GM04503 (cell line): ENCODE measurements at places on chromosomes 16 and 17.

DNA sequence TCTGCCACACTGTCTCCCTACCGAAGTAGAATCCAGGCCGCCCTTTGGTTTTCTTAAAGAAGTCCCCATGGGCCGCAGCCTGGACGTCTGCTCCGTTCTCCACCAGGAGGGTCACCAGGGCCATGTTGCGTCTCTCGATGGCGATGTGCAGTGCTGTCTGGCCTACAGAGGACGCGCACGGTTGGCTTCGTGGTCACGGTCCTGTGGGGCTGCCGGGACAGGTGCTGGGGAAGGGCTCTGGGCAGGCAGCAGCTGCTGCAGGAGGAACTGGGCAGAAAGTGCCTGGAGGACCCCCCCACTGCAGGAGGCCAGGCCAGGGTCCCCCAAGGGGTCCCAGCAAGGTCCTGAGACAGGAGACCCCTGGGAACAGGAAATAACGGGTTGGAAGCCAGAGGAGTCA, 19.0 kb downstream of the TRPV1 start:
- DNase-seq: no peak

DNA sequence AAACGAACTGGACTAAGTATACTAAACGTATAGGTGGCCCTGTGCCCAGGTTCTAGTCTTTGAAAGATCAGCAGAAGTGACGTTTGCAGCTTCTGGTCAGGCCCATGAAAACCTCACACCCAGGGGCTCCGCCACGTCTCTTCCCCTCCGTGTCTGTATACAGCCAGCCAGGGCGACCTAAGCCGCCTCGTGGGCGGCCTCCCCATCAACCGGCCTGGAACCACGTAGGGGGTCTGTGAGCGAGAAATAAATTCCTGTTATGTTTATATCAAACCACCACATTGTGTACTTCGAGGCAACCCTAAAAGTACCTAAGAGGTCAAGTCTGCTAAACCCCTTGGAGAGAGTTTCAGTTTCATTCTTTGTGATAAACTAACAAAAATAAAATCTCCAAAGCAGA, 6.8 kb downstream of the TK1 start:
- DNase-seq: no peak

DNA sequence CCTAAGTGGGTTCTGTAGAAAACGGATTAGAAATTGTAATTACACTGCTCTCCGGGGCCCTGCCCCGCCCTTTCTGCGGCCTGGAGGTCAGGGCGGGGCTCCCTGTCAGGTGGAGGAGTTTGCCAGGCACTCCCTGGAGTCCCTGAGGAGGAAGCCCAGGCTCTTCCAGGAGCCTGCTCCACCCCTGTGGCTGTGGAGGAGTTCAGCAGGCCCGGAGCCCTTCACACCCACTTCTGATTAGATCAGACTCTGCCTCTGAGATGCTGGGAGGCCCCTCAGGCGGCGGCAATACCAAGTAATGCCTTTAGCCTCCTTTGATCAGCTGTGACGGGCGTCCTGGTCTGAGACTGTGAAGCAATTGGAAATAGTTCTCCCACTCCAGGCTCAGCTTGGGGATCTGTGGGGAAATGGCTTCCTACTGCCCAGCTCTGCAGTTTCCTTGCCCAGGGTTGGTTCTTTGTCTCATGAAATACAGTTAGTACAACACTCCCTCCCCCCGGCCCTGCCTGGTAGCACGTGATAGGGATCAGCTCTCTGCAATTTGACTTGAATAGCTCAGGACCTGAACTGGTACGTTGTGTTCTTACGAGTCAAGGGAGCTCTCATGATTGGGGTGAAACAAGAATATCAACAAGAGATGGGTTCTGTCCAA, 22.3 kb downstream of the BAIAP2 start:
- no peak for DNase-seq

DNA sequence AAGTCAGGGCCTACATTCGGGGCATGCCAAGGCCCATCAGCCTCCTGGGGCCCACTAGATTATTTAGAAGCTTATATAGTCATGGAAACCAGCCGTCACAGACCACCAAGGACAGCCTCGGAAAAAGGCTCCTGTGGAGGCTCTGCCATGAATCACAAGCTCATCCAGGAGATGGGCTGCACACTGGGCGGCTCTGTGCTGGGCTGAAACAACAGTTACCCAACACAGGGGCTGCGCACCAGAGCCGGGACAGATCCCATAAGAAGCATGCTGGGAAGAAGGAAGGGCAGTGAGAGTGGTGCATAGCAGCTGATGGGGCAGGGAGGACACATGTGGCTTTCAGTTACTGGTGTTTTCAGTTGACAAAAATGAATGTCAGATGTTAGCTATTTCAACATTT, 67.7 kb upstream of the GSG1L start:
- no peak for DNase-seq
